ENCODE measurements at places on chromosomes 7 and 10.

DNA sequence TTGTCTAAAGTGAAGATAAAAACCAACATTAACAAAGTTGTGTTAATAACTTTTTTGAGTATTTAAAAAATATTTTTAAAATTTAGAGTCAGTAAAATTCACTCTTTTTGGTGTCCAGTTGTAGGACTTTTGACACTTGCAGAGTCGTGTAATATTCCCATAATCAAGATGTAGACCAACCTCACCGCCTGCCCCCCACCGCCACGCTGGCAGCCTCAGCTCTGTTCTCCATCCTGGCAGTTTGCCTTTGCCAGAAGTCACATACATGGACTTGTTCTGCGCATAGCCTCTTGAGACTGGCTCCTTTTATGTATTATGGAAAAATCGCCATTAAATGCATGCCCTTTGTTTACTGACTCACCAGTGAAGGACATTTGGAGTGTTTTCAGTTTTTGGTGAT is 27.3 kb upstream of the SYCE1 start:
- no peak for DNase-seq

- DNase-seq: no peak
Observed at GRCh38 chr10:96683710-96684109, 36.6 kb downstream of the PIK3AP1 start.

DNA sequence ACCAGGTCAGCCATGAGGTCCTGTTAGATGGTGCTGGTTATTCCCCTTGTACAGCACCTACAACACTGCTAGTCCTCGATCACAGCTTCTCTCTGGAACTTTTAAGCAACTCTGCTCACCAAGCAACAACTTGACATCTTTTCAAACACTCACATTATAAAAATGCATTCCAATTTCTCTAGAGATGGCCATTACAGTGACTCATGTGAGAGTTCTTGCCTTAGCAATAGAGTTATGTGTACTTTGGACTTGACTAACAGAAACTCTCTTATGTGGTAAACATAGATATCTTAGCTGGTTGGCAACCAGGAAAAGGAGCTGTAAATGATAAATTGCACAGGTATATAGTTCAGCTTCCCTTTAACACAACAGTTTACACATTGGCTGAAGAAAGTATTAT is 122.2 kb downstream of the PDE1C start:
- DNase-seq: no peak

- DNase-seq: peak; percentile 48
Observed at GRCh38 chr10:116978901-116979300, 26.1 kb downstream of the SHTN1 start.

- DNase-seq: no peak
Observed at GRCh38 chr7:94561841-94562514, 52.4 kb downstream of the CASD1 start.

DNA sequence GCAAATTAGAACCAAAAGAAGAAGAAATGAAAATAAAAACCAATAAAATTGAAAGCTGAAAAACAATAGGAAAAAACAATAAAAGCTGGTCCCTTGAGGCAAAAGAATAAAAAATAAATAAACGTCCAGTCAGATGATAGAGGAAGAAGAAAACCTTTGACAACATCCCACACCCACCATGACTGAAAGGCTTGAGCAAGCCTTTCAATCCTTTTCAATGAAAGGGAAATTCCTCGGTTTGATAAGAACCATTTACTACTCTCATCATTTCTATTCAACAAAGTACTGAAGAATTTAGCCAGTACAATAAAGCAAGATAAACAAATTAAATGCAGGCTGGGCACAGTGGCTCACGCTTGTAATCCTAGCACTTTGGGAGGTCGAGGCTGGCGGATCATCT is 3.8 kb downstream of the SLC25A40 start:
- no peak for DNase-seq
